ENCODE measurements at places on chromosomes 4 and X.

DNA sequence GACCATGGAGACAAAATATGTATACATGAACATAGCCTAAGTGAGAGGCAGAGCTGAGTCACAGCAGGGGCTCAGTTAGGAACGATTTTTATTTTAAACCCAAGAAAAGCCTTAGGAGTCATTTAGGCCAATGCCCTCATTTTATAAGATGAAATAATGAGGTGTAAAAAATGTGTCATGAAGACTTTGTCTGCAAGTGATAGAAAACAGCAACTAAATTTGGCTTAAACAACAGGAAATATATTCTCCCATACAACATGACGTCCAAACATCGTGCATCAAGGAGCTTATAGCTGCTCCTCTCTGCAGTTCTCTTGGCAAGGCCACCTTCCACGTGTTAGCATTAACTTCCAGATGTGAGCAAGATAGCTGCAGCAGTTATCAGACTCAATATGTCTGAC lies 16.8 kb downstream of the SCFD2 start:
- no peak for DNase-seq

GRCh38 chr4:25446611-25447010 lies 69.5 kb downstream of the ANAPC4 start:
- DNase-seq, result no peak

GRCh38 chr4:5409972-5410618 lies 298.3 kb downstream of the EVC2 start:
- DNase-seq, result no peak

DNA sequence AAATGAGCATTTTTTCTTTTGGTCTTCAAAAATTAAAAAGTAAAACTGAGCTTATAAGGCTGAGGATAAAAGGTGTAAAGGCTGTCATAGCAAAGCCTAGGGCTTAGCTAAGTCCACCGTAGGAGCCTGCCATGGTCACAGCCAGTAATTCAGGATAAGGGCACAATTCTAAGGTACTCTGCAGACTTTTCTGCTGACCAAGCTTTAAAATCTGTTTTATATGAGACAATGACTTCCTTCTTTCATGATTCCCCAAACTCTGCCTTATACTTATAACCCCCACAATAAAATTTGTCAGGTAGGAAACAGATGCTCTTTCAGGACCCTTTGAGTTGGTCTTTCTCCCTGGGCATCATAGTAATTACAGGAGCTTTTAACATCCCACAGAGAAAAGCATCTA lies 138.5 kb downstream of the COL4A6 start:
- no peak for DNase-seq

- no peak for DNase-seq
Observed at GRCh38 chr4:112951362-112952312, 97.8 kb upstream of the ANK2 start.

- DNase-seq, result no peak
Observed at GRCh38 chr4:38020386-38020785, 60.2 kb downstream of the PTTG2 start.

DNA sequence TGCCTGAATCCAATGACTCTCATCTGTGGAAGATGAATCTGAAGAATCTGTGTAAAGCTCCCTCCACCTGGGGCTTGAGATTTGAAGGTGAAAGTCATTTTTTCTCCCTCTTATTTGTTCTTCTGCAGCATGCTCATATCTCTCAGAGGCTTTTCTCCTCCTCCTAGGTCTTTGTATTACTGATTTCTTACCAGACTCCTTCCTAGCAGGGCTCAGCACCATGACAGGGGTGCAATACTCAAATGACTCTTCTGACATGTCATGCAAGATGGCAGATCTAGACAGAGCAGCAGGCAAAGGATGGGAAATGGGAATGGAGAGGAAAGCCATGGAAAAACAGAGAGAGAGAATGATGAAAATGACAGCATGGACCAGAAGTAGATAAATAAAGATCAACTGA lies 118.3 kb downstream of the TMA16 start:
- DNase-seq, result no peak

- no peak for DNase-seq
Observed at GRCh38 chr4:23903859-23904438, 14.1 kb upstream of the PPARGC1A start.

DNA sequence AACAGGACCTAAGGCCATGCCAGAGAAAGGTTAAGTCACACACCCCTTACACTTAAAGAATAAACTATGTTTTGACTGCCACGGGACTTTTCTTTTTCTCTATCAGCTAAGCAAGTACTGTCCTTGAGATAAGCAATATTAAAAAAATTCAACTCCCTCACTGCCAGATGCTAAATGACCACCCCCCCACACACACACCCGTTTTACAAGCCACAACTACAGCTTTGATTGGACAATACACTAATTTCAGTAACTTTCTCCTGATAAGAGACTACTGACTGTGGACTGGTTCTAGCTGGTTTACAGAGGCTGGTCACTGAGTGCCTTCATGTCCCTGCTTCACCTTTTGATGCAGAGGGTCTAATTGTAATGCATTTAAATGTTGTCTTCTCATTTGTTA lies 63.9 kb upstream of the HOPX start:
- DNase-seq, result no peak

GRCh38 chr4:39365830-39366771 lies at the start of gene RFC1:
RFC1 (minus strand) TSS chr4:39366362; CDS start chr4:39366241, 121 bp downstream.
- peak; percentile 96 for DNase-seq

- no peak for DNase-seq
Observed at GRCh38 chrX:1027133-1027532, 185.3 kb downstream of the CRLF2 start.

- DNase-seq, result no peak
Observed at GRCh38 chr4:23904639-23905071, 14.8 kb upstream of the PPARGC1A start.

DNA sequence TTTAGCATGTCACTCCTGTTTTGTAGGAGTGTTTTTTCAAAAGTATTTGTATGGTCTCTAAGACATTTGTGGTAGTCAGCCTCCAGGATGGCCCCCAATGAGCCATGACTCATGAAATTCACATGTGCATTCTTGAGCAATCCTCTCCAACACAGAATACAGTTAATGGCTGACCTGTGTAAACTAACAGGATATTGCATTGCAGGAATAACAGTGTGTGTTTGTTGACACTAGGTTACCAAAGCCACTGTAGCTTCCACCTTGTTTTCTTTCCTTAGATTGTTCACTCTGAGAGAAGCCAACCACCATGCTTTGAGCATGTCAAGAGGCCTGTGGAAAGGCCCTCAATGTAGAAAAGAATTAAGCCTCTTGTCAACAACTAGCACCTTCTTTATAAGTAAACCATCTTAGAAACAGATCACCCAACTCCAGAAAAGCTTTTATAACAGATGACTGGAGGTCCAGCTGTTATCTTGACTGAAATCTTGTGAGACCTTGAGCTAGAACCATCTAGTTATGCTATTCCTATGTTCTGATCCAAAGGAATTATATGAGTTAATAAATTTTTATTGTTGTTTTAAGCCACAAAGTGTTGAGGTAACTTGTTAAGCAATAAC lies 28.5 kb downstream of the TBCK start:
- no peak for DNase-seq

DNA sequence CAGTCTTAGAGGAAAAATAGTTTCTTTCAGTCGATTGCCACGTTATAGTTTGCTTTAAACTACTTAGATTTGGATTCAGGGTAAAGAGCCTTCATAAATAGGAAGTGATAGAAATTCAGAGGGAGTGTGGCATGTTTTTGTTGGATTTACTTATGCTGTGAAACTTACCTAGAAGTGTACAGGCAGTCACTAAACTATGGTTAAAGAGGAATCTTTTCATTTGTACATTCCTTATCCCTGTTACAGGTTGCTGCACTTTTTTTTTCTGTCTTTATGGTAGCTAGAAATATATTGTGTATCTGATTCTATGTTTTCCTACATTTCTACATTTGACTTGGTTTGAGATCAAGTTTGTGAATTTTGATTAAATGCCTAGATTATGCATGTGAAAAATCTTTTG lies 19.1 kb downstream of the WWC2 start:
- no peak for DNase-seq

DNA sequence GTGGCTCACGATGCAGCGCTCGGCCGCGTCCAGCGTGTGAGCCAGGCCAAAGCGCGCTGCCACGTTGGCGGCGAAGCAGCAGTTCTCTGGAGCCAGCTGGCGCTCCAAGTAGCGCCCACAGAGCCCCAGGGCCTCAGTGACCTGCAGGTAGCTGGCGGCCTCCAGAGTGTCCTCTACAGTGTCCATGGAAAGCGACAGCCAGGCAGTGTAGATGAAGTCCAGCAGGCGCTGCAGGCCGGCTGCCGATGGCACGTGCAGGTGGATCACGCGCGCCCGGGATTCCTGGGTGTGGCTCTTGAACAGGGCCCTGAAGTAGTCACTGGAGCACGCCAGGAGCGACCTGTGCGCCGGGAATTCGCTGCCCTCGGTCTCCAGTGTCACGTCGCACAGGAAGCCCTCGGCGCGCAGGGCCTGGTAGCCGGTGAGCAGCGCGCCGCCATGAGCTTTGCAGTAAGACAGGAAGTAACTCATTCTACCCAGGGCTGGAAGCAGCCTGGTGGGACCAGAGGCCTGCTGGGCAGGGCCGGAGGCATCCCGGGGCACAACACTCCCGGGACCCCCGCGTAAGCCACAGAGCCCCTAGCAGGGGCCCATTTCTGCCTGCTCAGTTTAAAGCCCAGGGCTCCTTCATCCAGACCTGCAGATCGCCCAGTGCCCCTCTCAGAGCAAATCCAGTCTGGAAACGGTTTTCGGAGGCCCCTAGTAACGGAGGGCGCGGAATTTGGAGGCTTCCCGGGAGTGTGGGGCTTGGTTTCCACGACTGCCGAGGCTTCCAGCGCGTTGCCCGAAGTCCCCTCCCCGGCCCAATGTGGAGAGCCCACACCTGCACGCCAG lies 595 bp downstream of the KLHL34 start:
- DNase-seq, result no peak

DNA sequence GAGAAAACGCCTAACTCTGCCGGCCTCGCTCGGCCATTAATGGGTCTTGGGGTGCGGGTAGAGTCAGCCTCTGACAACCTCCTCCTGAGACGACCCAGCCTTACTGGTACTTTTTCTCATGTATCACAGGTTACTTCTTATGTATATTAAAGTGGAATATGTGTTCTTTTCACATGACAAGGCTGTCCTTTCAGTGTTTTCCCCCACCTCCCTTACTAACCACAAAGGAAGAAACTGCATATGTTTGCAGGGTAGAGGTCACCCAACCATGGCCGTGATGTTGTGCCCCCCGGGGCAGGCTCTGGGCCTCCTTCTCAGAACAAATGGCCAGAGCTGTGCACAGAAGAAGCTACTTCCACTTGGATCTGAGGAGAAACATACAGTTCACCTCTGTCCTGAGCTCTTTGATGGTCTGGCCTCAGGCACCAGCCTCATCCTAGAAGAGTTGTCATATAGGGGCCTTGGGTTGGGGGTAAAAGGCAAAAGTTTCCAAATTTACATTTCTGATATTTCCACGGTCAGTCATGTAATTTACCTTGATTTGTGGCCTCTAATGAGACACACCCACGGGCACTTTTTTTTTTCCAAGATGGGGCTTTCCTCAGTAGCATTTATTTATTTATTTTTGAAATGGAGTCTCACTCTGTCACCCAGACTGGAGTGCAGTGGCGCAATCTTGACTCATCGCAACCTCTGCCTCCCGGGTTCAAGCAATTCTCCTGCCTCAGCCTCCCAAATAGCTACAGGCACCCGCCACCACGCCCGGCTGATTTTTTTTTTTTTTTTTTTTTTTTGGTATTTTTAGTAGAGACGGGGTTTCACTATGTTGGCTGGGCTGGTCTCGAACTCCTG lies 1.9 kb downstream of the SOWAHD start:
- DNase-seq, result no peak

DNA sequence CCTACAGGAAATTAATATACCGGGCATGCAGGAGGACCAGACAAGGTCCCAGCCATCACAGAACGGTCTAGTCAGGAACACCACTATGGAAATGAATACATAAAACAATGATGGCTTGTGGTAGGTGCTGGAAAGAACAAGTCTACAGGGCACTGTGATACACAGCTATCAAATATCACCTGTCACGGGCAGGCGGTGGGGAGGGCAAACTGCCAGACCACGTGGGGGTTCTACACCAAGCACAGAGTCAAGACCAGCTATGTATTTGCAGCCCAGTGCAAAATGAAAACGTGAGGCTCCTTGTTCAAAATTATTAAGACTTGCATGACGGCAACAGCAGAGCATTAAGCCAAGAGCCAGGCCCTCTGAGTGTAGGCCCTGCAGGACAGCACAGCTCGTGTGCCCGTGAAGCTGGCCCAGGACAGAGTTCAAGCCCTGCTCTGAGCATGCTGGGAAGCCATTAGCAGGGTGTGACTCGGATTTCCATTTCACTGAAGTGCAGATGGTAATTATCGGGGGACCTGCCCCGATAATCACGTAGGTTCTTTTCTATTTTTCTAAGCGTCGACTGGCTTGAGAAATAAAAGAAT lies 83.6 kb downstream of the JAKMIP1 start:
- DNase-seq, result no peak

- DNase-seq, result no peak
Observed at GRCh38 chrX:2676794-2677675, 14.1 kb upstream of the CD99 start.

GRCh38 chrX:14591976-14592375 lies 62.6 kb downstream of the GLRA2 start:
- DNase-seq, result no peak

GRCh38 chr4:20512985-20513384 lies 187.3 kb upstream of the PACRGL start:
- no peak for DNase-seq

DNA sequence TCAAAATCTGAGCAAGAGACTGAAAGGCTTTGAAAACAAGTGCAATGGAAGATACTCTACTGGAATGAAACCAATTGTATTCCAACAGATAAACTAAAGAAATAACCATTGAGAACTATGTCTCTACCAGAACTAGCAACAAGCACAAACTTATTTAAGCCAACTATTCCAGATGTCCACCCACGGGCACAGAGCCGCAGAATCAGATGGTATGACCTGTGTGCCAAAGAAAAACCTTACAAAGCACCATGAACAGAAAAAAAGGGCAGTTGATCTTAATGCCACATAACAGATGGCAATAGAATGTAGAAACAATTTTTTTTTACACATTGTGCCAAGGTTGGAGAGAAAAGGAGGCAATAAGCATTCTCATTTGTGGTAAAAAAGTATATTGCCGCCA lies 269.3 kb upstream of the ADGRL3 start:
- no peak for DNase-seq

DNA sequence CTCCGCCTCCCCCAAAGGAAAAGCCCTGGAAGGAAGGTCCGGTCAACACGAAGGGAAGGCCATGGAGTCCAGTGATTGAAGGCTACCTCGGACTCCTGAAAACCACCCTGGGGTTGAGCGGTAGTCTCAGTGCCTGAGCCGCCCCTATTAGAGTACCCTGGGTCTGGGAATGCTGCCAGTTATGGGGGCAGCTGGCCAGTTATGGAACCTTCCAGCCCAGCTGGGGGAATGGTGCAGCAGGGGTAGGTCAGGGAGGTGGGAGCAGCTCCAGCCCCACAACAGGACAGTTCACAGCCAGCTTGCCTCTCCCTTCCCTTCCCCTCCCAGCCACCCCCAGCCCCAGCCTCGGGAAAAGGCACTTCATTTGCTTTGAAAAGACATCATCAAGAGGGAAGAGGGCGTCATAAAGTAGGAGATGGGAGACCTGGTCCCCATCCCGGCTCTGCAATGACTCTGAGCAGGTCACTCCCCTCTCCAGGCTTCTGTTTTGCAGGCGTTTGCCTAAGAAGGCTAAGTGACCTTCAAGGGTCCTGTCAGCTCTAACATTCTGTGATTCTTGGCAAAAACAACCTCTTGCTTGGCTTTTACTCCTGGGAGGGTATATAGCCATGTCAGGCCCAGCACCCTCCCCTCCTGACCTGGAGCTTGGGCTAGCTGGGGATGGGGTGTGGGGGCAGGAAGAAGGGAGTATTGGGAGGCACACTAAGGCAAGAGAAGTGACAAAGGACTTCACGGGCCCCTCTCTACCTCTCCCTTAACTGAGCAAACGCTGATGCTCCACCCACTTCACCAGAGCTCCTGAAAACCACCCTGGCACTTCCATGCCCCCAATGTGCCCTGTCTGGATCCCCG lies 8.0 kb downstream of the APLN start:
- DNase-seq, result no peak

Measured in sciatic nerve (tissue), 2 donors.